ENCODE measurements at places on chromosomes 2 and 18.

- no peak for DNase-seq
These were observed 678 bp downstream of the CYP27C1 start for GRCh38 chr2:127219171-127220070.

GRCh38 chr2:38262069-38262871, 114.8 kb downstream of the ATL2 start:
- no peak for DNase-seq

DNA sequence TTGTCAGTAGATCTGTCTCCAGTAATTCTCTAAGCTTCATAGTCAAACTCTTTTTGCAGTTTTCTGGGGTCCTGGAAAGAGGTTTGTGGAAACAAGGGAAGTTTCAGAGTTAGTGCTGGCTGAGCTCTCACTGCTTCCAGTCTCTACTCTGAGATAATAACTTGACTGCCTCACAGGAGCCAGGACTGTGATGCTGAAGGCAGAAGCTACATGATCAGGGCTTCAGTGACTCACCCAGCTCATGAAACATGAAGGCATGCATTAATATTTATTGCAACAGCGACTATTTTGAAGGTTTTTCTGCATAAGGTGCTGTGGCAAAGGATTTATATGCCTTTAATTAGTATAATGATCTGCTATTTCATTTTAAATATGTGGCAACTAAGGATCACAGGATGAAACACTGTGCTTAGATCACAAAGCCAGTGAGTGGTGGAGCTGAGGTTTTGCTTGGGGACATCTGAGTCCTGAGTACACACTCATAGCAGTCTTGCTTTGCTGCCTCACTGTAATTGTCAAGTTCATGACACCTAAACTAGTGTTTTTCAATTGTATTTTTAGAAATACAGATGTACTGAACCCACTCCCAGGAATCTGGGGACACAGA, 448.4 kb upstream of the GCFC2 start:
- DNase-seq = no peak

- no peak for DNase-seq
These were observed 274.4 kb downstream of the LRP1B start for GRCh38 chr2:141856215-141856919.

DNA sequence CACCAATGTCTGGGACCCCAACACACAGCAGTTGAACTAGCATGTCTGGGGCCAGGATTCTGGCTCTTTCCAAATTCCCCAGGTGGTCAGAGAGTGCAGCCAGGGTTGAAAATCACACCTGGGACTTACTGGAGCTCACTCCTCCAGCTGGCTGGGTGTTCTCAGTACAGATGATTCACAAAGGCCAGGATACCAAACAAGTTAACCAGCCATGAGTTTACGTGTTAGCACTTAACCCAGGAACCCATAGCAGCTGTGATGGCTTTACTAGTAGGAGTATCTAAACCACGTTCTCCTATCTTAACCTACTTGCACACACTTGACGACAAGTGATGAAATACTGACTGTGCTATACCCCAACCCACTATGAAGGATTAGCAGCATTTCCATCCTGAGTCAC, 222.8 kb downstream of the FBXO15 start:
- no peak for DNase-seq

DNA sequence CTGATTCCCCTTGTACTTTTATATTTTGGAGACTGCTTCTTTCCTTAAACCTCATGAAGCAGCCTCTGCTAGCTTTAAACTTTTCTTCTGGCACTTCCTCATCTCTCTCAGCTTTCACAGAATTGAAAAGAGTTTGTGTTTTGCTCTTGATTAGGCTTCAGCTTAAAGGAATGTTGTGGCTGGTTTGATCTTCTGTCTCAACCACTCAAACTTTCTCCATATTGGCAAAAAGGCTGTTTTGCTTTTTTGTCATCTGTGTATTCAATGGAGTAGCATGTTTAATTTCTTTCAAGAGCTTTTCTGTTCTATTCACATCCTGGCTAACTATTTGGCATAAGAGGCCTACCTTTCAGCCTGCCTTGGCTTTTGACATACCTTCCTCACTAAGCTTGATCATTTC, 36.3 kb upstream of the MSTN start:
- no peak for DNase-seq

GRCh38 chr2:169184074-169184473, 114.7 kb downstream of the DHRS9 start:
- DNase-seq = no peak

DNA sequence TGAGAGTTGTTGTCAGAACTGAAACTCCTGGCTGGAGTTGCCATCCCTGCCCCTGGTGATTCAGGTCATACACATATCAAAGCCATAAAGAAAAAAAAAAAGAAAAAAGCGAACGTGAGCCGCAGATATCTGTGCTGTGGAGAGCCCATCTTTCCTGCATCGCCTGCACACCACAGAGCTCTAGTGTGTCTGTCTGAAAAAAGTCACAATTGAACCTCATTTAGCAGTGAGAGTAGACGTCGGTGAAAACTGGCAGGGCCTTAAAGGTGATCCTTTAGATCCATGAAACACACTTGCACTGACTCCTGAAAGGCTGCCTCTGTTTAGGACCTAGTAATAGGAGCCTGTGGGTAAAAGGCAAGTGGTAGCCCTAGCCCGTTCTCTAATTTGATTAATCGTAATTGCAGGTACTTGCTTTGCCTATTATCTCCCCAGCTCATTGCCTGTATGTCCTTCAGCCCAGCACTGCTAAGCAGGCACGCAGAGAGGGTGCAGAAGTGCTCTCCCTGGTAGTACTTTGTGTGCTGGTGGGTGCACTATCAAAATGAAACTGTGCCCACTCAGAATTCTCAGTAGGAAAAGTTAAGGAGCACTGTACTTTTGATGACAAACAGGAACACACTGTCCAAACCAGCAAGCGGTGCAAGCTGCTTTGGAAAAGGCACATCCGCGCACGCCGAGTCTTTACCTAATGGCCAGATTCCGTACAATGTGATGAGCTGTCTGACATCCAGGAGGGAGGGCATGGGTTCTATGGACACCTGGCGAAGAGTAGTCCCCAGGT, 103.5 kb upstream of the ASB18 start:
- DNase-seq = no peak

DNA sequence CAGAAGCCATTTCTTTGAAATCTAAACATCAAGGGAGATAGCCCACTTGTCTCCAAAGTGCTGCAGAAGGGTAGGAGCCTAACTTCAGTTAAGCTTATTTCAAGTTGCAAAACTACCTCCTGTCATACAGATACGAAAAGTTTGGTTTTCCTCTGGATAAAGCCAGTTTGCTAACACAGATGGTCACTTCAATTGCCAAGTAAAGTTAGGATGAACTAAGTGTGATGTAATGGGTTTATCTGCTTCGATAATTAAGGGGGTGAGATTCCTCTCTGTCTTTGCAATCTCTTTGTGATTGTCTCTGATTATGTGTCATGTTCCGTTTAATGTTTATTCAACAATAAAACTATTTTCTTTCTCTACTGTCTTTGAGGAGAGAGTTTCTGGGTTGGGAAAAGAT, 156.4 kb downstream of the SLC39A10 start:
- DNase-seq = no peak

GRCh38 chr2:74768401-74768914, 65.5 kb upstream of the HK2 start:
- no peak for DNase-seq

DNA sequence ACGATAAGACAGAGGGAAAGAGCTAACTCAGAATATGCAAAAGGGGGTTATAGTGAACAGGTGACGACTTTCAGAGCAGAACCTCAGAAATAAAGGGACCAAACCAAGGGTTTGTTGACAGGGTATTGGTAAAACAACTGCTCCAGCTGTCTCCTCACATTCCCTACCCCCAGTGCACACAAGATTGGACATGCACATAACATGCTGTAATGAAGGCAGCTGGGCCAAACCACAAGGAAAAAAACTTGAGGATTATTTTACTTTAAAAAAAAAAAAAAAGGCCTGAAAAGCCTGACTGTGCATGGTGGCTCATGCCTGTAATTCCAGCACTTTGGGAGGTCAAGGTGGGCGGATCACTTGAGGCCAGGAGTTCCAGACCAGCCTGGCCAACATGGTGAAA, 3.5 kb downstream of the RBM43 start:
- DNase-seq = no peak

DNA sequence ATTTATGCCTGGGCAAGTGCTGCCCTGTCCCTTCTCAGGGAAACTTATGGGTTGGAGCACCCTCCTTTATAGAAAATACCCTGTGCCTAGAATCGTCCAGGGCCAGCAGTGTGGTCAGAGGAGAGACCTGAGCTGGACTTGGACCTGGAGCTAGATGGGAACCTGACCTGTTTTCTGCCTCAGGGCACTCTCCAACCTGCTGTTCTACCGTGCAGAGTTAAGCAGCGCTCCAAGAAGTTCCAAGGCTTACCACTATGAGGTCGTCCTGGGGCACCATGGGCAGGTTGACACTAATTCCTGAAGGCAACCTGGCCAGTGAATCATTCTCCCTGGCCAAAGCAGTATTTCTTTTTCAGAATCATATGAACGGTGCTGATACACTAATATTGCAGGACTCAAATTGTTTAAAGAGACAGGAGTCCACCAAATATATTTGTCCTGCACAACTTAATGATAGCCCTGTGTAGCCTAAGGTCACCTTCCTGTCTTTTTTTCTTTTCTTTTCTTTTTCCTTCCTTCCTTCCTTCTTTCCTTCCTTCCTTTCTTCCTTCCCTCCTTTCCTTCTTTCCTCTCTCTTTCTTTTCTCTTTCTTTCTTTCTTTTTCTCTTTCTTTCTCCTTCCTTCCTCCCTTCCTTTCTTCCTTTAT, 455.4 kb upstream of the HNMT start:
- DNase-seq = no peak

DNA sequence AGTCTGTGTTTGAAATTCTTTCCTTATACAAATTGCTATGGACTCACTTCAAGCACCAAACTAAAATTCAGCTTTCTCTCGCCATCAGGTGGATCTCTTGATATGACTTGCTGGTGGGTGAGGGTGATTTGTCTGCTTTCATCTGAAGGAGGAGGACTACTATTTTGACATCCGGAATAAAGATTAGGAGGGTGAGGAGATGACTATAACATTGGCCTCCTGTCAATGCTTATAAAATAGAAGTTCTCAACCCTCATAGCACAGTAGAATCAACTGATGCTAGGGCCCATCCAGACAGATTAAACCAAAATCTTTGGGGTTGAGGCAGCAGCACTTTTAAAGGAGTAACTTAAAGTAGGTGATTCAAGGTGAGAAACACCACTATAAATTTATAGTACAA, 120.4 kb upstream of the DNAJC10 start:
- no peak for DNase-seq

- no peak for DNase-seq
These were observed 2.0 kb downstream of the ANO7 start for GRCh38 chr2:241190291-241190981.

GRCh38 chr2:64943387-64944150, 45.6 kb upstream of the SLC1A4 start:
- no peak for DNase-seq

GRCh38 chr2:155792666-155793065, 539.9 kb downstream of the NR4A2 start:
- no peak for DNase-seq

DNA sequence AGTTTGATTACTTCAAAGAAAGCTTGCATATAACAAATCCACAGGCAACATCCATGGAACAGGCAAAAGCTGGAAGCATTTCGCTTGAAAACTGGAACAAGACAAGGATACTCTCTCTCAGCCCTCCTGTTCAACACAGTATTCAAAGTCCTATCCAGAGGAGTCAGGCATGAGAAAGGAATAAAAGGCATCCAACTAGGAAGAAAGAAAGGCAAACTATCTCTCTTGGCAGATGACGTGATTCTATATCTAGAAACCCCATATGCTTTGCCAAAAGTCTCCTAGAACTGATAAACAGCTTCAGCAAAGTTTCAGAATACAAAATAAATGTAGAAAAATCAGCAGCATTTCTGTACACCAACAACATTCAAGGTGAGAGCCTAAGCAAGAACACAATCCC, 34.1 kb upstream of the MC4R start:
- no peak for DNase-seq

DNA sequence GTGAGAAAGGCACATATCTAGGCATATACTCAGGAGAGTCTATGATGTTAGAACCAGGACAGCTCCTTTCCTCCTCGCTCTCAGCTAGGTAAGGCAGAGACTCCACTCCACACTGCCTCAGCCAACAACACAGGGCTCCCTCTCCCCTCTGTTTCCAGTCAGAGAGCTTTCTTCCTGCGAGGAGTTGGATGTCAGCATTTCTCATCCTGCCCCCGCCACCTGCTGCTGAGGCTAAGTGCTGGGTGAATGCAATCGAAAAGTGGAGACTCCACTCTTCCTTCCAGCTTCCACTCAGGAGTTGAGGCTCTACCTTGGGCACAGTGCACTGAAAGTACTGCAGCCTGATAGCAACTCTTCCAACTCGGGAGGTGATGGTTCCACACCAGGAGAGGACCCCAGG, 177.2 kb upstream of the RAB6C start:
- no peak for DNase-seq

- no peak for DNase-seq
These were observed 430.9 kb upstream of the KCNH7 start for GRCh38 chr2:163269374-163270021.

Data from stimulated activated CD8-positive, alpha-beta memory T cell treated with anti-CD3 and anti-CD28 coated beads, Interleukin-7, amount 100 ng/mL, for 24 hours (primary cell).